Fibroblast of villous mesenchyme (primary cell): ENCODE measurements at places on chromosomes 1 and 21. TPM values are rescaled to one million over a fixed set of nuclear protein-coding genes. Genes with fewer than 3 reads are reported as not detected.

SLC5A9 gene
- total RNA-seq = not detected in 2 replicates

NBPF9 gene
- 24.5 and 25.0 TPM in 2 replicates for total RNA-seq

REN gene
- total RNA-seq = 4.3 and 8.7 TPM in 2 replicates

IFI16 gene
- total RNA-seq = 59.9 and 60.5 TPM in 2 replicates

POU3F1 gene
- under 0.01 TPM in 1 of 2 replicates, not detected in the other for total RNA-seq

MOV10 gene
- total RNA-seq = 56.7 and 63.5 TPM in 2 replicates

NPHS2 gene
- total RNA-seq = not detected in 2 replicates

DCDC2B gene
- total RNA-seq = not detected in 2 replicates

MMP23B gene
- total RNA-seq = 6.5 and 11.0 TPM in 2 replicates

ATP1A4 gene
- total RNA-seq = not detected in 2 replicates

POGK gene
- 27.1 and 36.7 TPM in 2 replicates for total RNA-seq

DCST2 gene
- not detected in 2 replicates for total RNA-seq

MIXL1 gene
- 0.43 TPM in 1 of 2 replicates, not detected in the other for total RNA-seq

ADORA3 gene
- not detected in 2 replicates for total RNA-seq

KIF26B gene
- total RNA-seq = 12.1 and 66.0 TPM in 2 replicates

DPT gene
- 0.32 and 1.7 TPM in 2 replicates for total RNA-seq

IBA57 gene
- 3.5 and 4.3 TPM in 2 replicates for total RNA-seq

MLLT11 gene
- total RNA-seq = 8.1 and 9.1 TPM in 2 replicates

ARID1A gene
- total RNA-seq = 24.8 and 31.1 TPM in 2 replicates
